ENCODE measurements at places on chromosomes 16 and 17.

DNA sequence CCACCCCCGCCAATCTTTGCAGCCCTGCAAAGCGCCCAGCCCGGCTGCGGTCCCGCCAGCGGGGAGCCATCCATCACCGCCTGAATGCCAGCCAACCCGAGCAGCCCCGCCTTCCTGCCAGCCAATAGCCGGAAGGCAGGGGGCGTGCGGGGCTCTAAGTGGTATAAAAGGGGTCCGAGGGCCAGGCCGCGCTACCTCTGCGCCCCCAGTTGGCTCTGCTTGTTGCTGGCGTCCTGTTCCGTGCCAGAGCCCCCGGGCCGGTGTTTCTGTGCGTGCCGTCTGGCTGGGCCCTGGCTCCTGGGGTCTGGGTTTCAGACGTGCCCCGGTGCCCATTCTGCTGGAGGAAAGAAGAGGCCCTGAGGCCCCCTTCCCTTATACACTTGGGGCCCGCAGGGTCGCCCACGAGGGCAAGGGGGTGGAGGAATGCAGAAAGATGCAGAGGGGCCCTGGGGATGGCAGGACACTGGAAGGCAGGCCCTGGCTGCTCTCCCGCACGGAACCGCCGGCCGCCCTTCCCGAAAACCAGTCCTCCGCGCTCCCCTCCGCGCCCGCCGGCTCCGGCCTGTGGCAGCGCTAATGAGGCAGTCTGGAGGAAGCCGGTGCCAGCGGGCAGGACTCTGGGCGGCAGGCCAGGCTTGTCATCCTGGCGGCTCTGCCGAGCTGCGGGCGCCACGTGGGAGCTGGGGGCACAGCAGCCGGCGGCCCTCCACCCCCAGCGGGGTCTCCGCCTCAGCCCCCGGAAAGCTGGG lies 14.0 kb downstream of the COPZ2 start:
- DNase-seq = peak; percentile 72

DNA sequence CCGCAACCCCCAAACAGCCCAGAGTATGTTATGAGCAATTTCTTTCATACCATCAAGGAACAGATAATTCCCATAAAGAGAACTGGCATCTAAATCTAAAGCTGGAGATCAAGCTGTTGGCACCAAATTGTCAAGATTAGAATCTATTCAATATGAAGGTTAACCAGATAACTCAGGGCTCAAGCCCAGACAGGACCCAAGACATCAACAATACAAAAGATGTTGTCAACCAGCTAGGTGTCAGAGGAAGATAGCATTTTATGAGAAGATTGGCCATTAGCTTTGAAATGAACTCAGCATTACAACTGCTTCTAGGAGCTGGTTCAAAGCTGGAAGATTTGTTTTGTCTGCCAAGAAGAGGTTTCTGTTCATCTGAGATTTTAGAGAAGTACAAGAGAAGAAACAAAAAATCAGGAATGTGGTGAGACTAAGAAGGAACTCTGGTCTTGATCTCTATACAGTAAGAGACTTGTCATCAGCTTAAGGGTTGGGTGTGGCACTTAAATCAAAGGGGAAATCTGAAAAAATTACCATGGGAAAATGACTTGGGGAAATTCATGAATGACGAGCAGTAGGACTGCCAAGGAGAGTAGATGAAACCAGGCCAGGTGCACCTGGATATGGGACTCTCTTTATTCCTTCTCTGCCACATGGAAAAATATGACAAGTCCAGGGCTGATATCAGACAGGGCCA lies 64.2 kb upstream of the COX10 start:
- no peak for DNase-seq

DNA sequence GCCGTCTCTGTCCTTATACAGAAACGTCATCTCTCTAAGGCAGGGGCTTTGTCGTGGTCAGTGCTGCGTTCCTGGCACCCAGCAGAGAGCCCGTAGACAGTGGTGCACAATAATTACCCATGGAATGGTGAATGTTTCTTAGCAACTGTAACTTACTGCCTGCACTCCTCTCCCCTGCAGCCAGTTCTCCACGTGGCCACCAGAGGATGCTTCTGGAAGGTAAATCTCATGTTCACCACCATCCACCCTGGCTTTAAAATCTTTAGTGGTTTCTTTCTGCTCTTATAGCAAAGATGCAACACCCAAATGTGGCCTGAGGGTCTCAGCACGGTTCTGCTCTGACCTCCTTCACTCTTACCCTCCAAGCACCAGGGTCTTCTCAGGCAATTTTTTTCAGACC lies 150.8 kb downstream of the GRIN2A start:
- no peak for DNase-seq

- DNase-seq = no peak
These were observed 2.7 kb downstream of the N4BP1 start for GRCh38 chr16:48607056-48607825.

- DNase-seq = no peak
These were observed 10.5 kb downstream of the NUFIP2 start for GRCh38 chr17:29283496-29283895.

- no peak for DNase-seq
These were observed 20.5 kb downstream of the TMEM100 start for GRCh38 chr17:55702150-55702549.

DNA sequence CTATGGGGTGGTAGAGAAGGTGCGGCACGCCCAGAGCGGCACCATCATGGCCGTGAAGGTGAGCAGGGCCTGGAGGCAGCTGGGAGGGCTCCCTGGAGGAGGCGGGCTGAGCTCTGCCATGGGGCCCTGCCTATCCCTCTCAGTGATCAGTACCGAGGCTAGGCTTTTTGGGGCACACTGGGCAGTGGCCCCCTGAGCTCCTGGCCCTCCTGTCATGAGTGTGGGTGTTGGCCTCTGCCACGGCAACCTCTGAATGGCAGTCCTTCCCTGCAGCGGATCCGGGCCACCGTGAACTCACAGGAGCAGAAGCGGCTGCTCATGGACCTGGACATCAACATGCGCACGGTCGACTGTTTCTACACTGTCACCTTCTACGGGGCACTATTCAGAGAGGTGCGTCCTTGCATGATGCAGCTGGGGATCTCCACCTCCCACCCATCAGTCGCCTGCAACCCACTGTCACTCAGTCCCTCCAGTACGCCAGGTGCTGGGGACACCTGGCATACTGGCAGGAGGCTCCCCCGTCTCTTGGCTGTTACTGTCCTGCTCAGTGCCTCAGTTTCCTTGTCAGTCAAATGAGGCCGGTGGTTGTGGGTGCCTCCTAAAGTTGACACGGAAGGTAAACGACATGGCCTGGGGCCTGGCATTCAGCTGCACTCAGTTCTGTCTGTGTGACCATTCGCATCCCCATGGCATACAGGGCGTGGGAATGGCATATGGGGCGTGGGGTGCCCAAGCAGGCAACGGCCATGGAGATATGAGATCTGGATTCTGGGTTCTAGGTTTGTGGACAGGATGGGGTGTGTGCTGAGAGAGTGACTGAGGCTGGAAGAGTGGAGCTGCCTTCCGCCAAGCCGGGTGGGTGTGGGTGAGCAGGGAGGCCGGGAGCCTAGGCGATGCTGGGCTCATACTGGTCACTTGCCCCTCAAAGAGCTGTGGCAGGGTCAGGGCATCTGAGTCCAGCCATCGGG lies 16.4 kb downstream of the MAP2K3 start:
- DNase-seq = no peak

- no peak for DNase-seq
These were observed 30.1 kb downstream of the PGS1 start for GRCh38 chr17:78408476-78409050.

GRCh38 chr17:75793460-75793859 lies 8.9 kb downstream of the UNK start:
- DNase-seq = no peak

GRCh38 chr17:81306898-81307510 lies 11.9 kb upstream of the SLC38A10 start:
- DNase-seq = no peak

DNA sequence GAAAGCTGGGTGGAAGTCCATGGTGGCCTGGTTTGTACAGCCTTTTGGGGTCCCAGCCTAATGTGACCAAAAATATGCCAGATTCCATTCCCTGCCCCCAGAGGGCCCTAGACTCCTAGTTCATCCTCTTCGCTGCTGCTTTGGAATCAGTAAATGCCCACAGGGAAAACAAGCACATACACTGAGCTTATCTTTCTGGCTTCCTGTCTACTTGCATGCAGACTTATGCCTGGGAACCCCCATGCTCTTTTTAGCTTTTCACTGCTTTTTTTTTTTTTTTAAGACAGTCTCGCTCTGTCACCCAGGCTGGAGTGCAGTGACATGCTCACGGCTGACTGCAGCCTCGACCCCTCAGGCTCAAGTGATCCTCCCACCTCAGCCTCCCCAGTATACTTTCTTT lies 6.2 kb upstream of the CD300LG start:
- DNase-seq = no peak

DNA sequence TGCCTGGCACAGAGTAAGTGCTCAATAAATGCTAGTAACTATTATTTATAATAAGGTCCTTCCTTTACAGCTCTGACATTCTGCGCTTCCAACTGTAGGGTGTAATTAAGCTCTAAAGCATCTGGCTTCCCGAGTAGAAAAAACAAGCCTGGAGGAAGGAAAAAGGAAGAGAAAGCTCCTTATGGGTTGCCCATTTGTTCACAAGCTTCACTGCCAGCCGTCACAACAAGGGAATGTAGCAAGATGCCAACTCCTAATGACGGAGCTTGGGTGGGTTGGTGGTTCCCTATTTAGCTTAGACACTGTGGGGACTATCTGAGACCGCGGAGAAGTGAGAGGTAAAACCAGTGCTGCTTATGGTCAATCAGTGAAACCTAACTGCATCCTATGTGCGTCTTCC lies 7.3 kb upstream of the RPRML start:
- no peak for DNase-seq

DNA sequence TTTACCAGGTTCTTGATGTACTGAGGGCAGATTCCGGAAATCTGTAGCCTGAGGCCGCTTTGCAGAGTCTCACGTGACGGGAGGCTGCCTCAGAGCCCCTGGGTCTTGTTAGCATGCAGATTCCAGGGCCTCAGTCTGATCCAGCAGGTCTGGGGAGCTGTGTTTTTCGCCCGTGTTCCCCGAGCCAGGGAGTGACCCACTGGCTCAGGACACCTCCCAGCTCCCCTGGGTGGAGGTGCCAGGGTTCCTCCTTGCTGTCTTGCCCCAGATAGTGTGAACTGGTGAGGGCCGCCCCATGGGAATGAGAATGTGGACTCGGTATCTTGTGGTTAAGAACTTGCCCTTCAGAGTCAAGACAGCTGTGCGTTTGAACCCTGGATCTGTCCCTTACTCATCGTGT lies 98.6 kb downstream of the OR1D5 start:
- DNase-seq = no peak

DNA sequence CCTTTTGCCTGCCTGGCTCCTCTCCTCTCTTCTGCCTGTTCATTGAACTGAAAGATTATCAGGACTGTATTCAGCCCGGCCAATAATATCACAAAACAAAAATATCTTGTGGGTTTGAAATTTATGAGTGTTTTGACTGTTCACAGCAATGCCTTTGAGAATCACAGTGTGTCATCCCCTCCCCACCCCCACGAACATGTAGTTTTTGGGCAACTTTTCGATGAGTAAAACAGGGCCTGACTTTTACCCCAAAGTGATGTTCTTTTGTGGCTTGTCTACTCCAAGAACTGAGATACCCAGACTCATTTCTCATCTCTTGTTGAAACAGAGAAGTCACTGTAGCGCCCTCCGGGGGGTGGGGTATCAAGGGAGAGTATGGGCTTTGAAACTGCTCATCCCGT lies 675.7 kb downstream of the WWOX start:
- no peak for DNase-seq

GRCh38 chr17:9237661-9238301 lies 216.5 kb downstream of the NTN1 start:
- no peak for DNase-seq

GRCh38 chr17:32909787-32910369 lies 18.1 kb upstream of the TMEM98 start:
- peak; percentile 61 for DNase-seq

- DNase-seq = no peak
These were observed 5.2 kb upstream of the HS3ST3B1 start for GRCh38 chr17:14295676-14296075.

GRCh38 chr17:35596530-35597233 lies 9.6 kb downstream of the AP2B1 start:
- no peak for DNase-seq

DNA sequence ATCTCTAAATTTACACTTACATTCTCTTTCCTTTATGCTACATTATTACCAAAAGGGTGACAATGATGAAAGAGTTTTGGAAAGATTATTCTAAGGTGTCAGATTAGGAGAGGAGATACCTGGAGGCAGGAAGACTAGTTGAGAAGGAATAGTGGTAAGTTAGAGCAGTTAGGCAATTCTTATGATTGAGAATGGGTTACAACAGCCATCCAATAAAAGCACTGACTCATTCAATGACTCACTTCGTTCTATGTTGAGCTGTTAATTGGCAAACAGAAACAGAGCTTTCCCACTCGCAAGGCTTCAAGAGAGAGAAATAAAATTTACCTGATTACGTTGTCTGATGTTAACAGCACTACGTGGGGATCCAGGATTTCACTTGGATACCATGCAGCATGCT lies 5.8 kb downstream of the NUP88 start:
- DNase-seq = no peak

GRCh38 chr16:70646260-70647241 lies at the start of gene IL34:
TSS of gene IL34 (plus strand) at chr16:70646559. CDS start at chr16:70646948, 389 bp downstream.
- DNase-seq = no peak

DNA sequence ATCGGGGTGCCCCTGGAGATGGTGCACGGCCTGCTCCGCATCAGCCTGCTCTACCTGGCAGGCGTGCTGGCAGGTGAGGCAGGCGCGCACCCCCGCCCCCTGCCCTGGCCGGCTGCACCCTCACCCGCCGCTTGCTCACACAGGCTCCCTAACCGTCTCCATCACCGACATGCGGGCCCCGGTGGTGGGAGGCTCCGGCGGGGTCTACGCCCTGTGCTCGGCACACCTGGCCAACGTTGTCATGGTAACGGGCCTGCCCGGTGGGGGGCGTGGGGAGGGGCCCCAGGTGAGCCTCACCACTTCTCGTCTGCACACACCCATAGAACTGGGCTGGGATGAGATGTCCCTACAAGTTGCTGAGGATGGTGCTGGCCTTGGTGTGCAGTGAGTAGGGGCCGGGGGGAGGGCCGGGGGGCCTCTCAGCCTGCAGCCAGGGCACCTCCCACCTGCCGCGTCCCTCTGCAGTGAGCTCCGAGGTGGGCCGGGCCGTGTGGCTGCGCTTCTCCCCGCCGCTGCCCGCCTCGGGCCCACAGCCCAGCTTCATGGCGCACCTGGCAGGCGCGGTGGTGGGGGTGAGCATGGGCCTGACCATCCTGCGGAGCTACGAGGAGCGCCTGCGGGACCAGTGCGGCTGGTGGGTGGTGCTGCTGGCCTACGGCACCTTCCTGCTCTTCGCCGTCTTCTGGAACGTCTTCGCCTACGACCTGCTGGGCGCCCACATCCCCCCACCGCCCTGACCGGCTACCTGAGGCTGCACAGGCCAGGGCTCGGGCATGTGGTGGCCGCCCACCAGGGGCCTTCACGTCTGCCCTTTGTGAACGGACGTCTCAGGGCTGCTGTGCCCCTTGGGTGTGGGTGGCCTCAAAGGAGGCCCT lies 2.1 kb downstream of the RHBDL1 start:
- no peak for DNase-seq

- no peak for DNase-seq
These were observed 29.8 kb downstream of the ITGAE start for GRCh38 chr17:3771140-3771539.

GRCh38 chr17:6775871-6776405 lies at the start of gene FBXO39:
TSS of gene FBXO39 (plus strand) at chr17:6776215. CDS start at chr17:6779869, 3,654 bp downstream.
- no peak for DNase-seq

All from tibial nerve (tissue), 4 donors.